ENCODE measurements at places on chromosomes 2 and 18.
A peak's percentile ranks its signal among the peaks of the same experiment; 100 is the strongest.

GRCh38 chr2:236688563-236689392 is 119.2 kb downstream of the ACKR3 start:
- DNase-seq, result peak; percentile 65

GRCh38 chr18:8008033-8008432 is 440.9 kb downstream of the PTPRM start:
- DNase-seq, result no peak

GRCh38 chr2:179037807-179038206 is 12.1 kb downstream of the CCDC141 start:
- no peak for DNase-seq

GRCh38 chr2:215120401-215120800 is 18.0 kb downstream of the ABCA12 start:
- DNase-seq, result no peak

DNA sequence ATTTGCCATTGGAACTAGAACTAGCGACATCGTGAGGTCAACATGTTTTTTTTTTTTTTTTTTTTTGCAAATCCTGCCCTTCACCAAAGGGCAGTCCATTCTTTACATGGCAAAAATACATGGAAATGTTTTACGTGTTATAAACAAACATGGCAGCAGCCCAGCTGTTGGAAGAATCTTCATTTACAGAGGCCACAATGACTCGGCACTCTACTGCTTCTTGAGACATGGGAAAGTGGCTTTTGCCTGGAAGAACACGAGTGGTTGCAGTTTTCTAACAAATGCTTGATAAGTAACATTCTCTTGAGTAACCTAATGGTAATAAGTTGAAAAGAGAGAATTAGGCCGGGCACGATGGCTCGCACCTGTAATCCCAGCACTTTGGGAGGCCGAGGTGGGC is 22.8 kb upstream of the POLR1B start:
- no peak for DNase-seq

Measured in umbilical cord (tissue), 2 donors.